Activated T-helper 1 cell treated with anti-CD3 and anti-CD28 coated beads, Interleukin-12 subunit alpha, Interleukin-12 subunit beta, Interleukin-2, Interleukin-4 antibody, amounts not matched to agents 30 ng/mL and 10 ng/mL and 1 ng/mL, durations not matched to agents 14 hours and 24 hours and 36 hours (primary cell): ENCODE measurements at places on chromosomes 16 and 17.

GRCh38 chr16:88711750-88712340 lies 5.5 kb downstream of the CTU2 start:
- no peaks in the 10 kb centered on the region for H3K36me3 ChIP-seq
- H3K27me3 ChIP-seq = no peaks in the 10 kb centered on the region
- H3K4me1 ChIP-seq = peaks cover 9% of the 10 kb centered on the region
- DNase-seq = no peak
- no peak overlapping the region for H3K4me3 ChIP-seq

GRCh38 chr16:777826-778225 lies 10.4 kb downstream of the RPUSD1 start:
- no peak for DNase-seq
- no peak overlapping the region for H3K4me3 ChIP-seq
- H3K4me1 ChIP-seq = no peaks in the 10 kb centered on the region
- no peak overlapping the region for H3K27ac ChIP-seq
- H3K36me3 ChIP-seq = no peaks in the 10 kb centered on the region

- no peak overlapping the region for H3K4me3 ChIP-seq
- DNase-seq = no peak
- H3K27ac ChIP-seq = no peak overlapping the region
- peaks cover 1% of the 10 kb centered on the region for H3K36me3 ChIP-seq
- peaks cover 5% of the 10 kb centered on the region for H3K4me1 ChIP-seq
- H3K27me3 ChIP-seq = no peaks in the 10 kb centered on the region
These were observed 54.1 kb upstream of the NFAT5 start for GRCh38 chr16:69511651-69512050.

GRCh38 chr16:5005916-5006315 lies 27.8 kb downstream of the NAGPA start:
- no peak overlapping the region for H3K27ac ChIP-seq
- no peak for DNase-seq
- H3K27me3 ChIP-seq = no peaks in the 10 kb centered on the region
- H3K4me3 ChIP-seq = no peak overlapping the region
- H3K36me3 ChIP-seq = no peaks in the 10 kb centered on the region
- no peaks in the 10 kb centered on the region for H3K4me1 ChIP-seq

DNA sequence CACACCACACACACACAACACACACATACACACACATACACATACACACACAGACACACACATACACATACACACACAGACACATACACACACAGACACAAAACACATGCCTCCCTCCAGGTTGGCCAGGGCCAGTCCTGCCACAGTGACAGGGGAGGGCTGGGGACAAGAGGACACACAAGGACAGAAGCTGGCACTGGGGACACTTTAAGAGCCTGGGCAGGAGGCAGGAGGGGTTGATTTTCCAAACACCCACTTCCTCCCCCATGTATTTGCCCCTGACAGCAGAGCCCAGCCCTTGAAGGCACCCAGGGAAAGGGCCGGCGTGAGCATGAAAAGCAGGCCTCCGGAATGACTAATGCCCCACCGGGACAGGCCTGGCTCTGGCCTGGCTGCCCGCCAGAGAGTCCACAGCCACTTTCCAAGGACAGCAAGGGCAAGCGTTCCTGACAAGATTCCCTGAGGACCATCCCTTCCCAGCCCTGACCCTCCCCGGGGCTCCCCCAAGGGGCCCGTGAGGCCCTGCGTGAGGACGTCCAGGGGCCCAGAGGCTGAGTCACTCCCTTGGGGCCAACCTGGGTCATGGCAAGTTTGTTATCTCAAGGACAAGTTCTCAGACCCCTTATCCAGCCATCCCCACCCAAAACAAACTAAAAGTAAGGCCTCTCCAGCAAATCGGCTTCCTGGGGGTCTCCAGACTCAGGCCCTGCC lies 235.6 kb downstream of the ZNF423 start:
- no peaks in the 10 kb centered on the region for H3K4me1 ChIP-seq
- no peak overlapping the region for H3K27ac ChIP-seq
- DNase-seq = no peak
- H3K4me3 ChIP-seq = no peak overlapping the region

DNA sequence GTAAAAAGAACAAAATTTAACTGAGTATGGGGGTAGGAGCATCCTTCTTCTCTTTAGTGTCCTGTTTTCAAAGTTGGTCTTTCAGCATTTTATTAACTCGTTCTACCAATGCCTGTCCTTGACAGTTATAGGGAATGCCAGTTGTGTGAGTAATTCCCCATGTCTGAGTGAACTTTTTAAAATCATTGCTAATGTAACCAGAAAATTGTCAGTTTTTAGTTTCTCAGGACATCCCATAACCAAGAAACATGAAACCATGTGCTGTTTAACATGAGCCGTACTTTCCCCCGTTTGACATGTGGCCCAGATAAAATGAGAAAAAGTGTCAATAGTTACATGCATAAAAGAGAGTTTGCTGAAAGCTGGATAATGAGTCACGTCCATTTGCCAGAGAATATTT lies 71.4 kb upstream of the ARL4D start:
- no peak for DNase-seq
- no peaks in the 10 kb centered on the region for H3K36me3 ChIP-seq
- H3K4me3 ChIP-seq = no peak overlapping the region
- peaks cover 21% of the 10 kb centered on the region for H3K27me3 ChIP-seq
- peaks cover 18% of the 10 kb centered on the region for H3K4me1 ChIP-seq

GRCh38 chr17:40922239-40922638 lies 15.2 kb downstream of the KRT23 start:
- no peak overlapping the region for H3K27ac ChIP-seq
- H3K36me3 ChIP-seq = no peaks in the 10 kb centered on the region
- DNase-seq = no peak
- H3K4me3 ChIP-seq = no peak overlapping the region
- no peaks in the 10 kb centered on the region for H3K4me1 ChIP-seq

- H3K4me1 ChIP-seq = peaks cover 30% of the 10 kb centered on the region
- H3K36me3 ChIP-seq = peaks cover 6% of the 10 kb centered on the region
- no peak for DNase-seq
These were observed 106.5 kb upstream of the COX10 start for GRCh38 chr17:13962716-13963240.

DNA sequence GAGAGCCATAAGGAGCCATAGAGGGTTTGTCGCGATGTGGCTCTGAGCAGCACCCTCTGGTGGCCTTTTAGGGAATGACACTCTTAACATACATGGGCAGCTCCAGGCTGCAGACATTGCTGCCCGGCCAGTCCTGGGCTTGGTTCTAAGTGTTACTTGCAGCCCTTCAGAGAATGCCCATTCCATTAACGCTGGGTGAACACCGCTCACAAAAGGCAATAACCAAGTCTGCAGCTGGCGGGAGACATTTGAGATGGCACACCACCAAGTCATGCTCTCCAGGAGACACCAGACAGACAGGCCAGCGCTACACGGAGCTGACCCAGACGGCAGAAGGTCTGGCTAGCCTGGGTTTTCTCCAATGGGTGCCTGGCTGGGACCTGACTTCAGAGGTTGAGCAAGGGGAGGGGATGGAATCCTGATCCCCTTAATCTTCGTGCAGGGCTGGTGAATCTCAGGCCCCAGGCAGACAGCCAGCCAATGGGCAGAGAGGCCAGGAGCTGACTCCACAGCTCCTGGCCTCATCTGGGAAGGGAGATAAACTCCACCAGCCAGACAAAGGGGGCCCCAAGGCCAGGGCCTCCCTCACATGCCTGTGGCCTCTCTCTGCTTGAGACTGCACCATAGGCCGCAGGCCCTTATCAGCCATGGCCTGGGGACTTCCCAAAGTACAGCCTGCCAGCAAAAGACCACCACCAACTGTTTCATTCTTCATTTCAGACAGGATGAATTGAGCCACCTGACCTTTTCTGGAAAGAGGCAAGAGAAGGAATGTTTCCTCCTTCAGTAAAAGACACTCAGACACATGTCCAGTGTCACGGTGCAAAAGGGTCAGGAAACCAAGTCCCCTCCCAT lies 58.8 kb downstream of the ZDHHC7 start:
- H3K27ac ChIP-seq = no peak overlapping the region
- DNase-seq = peak; percentile 55
- H3K4me3 ChIP-seq = no peak overlapping the region
- no peaks in the 10 kb centered on the region for H3K36me3 ChIP-seq
- H3K4me1 ChIP-seq = no peaks in the 10 kb centered on the region

GRCh38 chr17:81735264-81736102 lies 23.4 kb downstream of the SLC25A10 start:
- peaks cover 18% of the 10 kb centered on the region for H3K27me3 ChIP-seq
- peaks cover 6% of the 10 kb centered on the region for H3K4me1 ChIP-seq
- peak overlapping the region; percentile 19 for H3K27ac ChIP-seq
- no peaks in the 10 kb centered on the region for H3K36me3 ChIP-seq
- DNase-seq = no peak

DNA sequence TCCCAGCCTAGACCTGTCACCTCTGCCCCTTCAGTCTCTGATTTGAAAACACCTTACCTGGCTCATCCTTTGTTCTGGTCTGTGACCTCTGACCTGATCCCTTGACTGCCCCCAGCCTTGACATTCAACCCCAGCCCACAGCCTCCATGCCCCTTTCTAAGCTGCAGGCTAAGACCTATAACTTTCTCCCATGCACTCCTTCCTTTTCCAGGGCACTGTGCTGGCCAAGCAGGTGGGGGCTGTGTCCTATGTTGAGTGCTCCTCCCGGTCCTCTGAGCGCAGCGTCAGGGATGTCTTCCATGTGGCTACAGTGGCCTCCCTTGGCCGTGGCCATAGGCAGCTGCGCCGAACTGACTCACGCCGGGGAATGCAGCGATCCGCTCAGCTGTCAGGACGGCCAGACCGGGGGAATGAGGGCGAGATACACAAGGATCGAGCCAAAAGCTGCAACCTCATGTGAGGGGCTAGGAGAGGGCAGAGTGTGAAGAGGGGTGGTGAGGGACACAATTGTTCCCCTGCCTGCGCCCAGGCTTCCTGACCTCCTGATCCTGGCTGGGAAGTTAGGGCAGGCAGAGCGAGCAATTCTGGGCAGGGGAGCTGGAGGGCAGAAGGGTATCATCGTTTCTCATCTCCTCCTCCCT lies 3.3 kb downstream of the RND2 start:
- no peak overlapping the region for H3K4me3 ChIP-seq
- peaks cover 2% of the 10 kb centered on the region for H3K36me3 ChIP-seq
- no peak for DNase-seq
- H3K27ac ChIP-seq = no peak overlapping the region
- peaks cover 17% of the 10 kb centered on the region for H3K27me3 ChIP-seq

DNA sequence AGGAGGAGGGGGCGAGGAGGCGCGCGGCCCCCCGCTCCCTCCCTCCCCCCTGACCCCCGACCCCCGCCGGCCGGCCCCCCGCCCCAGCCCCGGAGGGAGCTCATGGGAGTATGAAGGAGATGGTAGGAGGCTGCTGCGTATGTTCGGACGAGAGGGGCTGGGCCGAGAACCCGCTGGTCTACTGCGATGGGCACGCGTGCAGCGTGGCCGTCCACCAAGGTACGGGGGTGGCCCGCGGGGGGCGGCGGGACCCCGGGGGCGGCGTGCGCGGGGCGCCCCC lies 390 bp downstream of the MLLT6 start:
- peak overlapping the region; percentile 93 for H3K4me3 ChIP-seq
- H3K36me3 ChIP-seq = peaks cover 34% of the 10 kb centered on the region
- no peaks in the 10 kb centered on the region for H3K27me3 ChIP-seq
- peaks cover 68% of the 10 kb centered on the region for H3K4me1 ChIP-seq
- H3K27ac ChIP-seq = no peak overlapping the region

DNA sequence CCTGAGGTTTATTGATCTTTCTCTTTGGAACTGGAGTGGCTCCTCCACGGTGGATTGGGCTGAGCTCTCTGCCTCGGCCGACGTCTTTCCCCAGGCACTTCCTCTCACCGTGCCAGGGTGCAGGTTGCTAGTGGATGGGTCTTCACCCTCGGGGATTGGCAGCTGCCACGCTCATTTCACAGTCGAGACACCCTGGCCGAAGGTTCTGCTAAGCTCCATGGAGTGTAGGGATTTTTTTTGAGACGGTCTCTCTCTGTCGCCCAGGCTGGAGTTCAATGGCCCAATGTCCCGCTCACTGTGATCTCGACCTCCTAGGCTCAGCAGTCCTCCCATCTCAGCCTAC lies 280.8 kb downstream of the SEC14L1 start:
- peaks cover 1% of the 10 kb centered on the region for H3K36me3 ChIP-seq
- H3K4me1 ChIP-seq = peaks cover 33% of the 10 kb centered on the region
- H3K4me3 ChIP-seq = peak overlapping the region; percentile 29
- peak overlapping the region; percentile 37 for H3K27ac ChIP-seq
- no peaks in the 10 kb centered on the region for H3K27me3 ChIP-seq

DNA sequence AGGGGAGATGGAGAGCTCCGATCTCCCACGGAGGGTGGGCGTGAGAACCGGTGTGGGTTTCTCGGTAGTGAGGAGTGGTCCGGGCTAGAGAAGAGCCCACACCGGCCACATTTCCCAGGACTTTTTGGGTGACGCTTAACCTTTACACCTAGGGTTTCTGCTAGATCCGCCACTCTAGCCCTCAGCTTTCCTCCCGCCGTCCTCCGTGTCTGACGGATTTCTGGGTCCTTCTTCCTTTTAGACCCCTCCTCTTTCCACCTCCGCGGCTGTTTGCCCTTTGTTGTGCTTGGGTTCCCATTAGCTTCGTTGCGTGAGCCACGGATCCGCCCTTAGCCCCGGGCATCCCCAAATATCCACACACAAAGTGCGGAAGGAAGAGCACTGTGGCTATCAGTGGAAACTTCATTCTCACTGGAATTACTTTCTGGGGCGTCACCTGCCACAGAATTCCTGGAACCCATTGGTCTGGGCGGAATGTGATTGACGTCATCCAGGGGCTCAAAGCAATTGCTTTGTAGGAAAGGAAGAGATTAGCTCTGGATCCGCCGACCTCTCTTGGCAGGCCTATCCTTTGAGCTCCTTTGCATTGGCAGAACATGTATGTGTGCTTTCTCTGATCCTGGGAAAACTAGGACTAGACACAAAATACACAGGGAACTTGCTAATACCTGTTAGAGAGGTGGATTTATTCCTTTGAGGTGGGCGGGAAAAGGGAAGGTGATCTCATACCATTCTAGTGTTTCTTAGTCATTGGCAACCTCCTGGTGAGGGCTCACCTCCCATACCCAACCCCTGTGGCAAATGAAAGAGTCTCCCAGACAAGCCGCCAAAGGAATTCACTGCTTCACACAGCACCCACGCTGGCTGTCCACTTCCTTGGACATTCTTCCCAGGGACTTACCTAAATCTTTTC lies 654 bp downstream of the TNFAIP1 start:
- peak overlapping the region; percentile 99 for H3K4me3 ChIP-seq
- peak overlapping the region; percentile 97 for H3K27ac ChIP-seq
- no peaks in the 10 kb centered on the region for H3K27me3 ChIP-seq
- no peak for DNase-seq
- H3K4me1 ChIP-seq = peaks cover 45% of the 10 kb centered on the region
- peaks cover 15% of the 10 kb centered on the region for H3K36me3 ChIP-seq

GRCh38 chr16:66286527-66286926 lies 80.0 kb upstream of the CDH5 start:
- H3K27ac ChIP-seq = no peak overlapping the region
- no peaks in the 10 kb centered on the region for H3K36me3 ChIP-seq
- no peak overlapping the region for H3K4me3 ChIP-seq
- peaks cover 6% of the 10 kb centered on the region for H3K27me3 ChIP-seq

GRCh38 chr16:2238838-2239675 lies 2.8 kb downstream of the DNASE1L2 start:
- no peak for DNase-seq
- no peaks in the 10 kb centered on the region for H3K4me1 ChIP-seq
- peaks cover 7% of the 10 kb centered on the region for H3K36me3 ChIP-seq
- no peak overlapping the region for H3K27ac ChIP-seq

- H3K27ac ChIP-seq = no peak overlapping the region
- H3K27me3 ChIP-seq = peaks cover 5% of the 10 kb centered on the region
- H3K4me3 ChIP-seq = no peak overlapping the region
- no peak for DNase-seq
- H3K4me1 ChIP-seq = peaks cover 9% of the 10 kb centered on the region
These were observed 21.8 kb upstream of the ZNF469 start for GRCh38 chr16:88360999-88361398.

- H3K4me1 ChIP-seq = peaks cover 5% of the 10 kb centered on the region
- no peak overlapping the region for H3K27ac ChIP-seq
- H3K4me3 ChIP-seq = no peak overlapping the region
- no peaks in the 10 kb centered on the region for H3K27me3 ChIP-seq
- no peak for DNase-seq
These were observed 36.3 kb upstream of the CDH1 start for GRCh38 chr16:68700831-68701230.
